ENCODE measurements at places on chromosomes 5 and 9.

- DNase-seq: no peak
These were observed 185.8 kb downstream of the DEPDC1B start for GRCh38 chr5:60514152-60514551.

DNA sequence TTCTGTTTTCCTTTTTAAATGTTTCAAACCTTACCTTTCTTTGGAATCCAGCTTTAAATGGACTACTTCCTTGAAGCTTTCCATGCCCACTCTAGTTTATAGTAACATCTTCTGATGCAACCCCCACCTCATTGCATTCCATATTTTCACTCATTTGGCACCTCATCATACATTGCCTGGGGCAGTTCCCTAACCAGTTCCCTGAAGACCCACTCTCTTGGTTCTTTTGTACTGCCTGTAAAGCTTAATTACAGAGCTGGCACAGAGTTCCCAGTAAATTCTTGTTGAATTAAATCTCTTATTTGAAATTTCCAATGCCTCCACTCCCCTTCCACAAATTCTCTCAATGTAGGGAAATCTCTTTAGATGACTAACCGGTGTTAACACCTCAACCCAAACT, 257.2 kb downstream of the ARRDC3 start:
- DNase-seq: no peak

DNA sequence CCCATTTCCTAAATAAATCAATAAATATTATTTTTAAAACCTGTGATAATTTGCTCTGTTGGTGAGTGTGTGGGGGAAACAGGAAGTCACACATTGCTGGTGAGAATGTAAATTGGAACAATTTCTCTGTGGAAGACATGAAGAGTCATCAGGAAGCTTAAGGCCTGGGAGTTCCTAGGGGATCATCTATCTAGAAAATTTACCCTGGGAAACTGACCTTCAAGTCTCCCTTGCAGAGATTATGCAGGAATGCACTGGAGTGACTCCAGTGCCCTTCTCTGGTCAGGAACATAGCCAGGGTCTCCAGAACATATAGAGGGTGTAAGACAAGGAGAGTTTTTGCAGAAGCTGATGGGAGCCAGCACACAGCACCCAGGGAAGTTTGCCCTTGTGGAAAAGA, 13.0 kb upstream of the GCNT1 start:
- DNase-seq: no peak

GRCh38 chr9:136621019-136621733, 41.5 kb upstream of the EGFL7 start:
- DNase-seq: no peak

GRCh38 chr5:161403996-161404395, 142.5 kb downstream of the GABRB2 start:
- DNase-seq: no peak

DNA sequence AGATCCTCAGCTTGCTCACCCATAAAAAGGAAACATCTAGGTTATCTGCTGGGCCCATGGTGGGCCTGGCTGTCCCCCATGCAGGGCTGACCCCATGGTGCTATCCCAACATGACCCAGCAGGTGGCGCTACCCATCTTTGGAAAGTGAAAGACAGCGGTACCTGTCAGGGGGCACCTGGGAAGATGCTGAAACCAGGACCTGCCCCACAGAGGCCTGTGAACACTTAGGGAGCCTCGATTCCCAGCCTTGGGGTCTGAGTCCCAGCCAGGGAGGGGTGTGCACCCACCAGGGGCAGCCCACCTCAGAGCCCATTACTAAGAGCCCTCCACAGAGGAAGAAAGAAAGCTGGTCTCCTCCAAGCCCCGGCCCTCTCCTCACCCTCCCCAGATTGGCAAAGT, 46.6 kb upstream of the IPPK start:
- peak; percentile 71 for DNase-seq

- no peak for DNase-seq
These were observed 69.7 kb downstream of the SH3GL2 start for GRCh38 chr9:17648516-17648915.

DNA sequence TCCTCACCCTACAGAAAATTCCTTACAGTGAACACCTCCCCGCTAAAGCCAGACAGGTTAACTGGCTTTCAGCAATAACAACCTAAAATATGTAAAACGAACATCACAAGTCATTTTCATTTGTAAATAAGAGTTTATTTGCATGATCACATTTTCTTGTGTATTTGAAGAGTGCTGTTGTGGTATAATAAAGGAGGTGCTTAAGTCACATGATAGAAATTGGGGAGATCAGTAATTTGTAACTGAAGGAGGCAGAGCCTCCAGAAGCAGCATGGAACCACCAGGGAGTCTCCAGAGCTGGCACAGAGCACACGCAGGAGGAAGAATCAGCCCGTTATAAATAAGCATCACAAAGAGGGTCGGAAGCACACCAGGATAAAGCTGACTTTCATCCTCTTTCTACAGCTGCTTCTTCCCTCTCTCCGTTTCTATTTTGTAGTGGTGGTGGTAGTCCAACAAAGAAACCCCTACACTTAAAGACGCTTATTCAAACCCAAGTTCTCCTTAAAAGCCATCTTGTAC, 210.6 kb downstream of the MAPKAP1 start:
- no peak for DNase-seq

DNA sequence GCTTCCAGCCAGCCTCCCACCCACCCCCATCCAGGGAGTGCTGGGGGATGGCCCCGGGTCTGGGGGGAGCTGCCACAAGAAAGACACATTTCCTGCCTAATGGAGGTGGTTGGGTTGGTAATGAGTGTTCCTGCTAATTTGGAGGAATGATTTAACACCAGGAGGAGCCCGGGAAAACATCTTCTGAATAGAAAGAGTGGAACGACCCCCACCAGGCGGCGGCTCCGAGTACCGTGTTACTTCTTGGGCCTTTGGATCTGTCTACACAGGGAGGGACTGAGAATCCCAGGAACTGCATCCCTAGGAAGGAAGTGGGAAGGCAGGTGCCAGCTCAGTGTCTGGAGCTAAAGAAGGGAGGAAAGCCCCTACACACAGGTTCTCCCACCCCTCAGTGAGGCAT, 64.6 kb downstream of the TSPAN17 start:
- no peak for DNase-seq

GRCh38 chr5:67474597-67475238, 278.1 kb upstream of the CD180 start:
- DNase-seq: no peak

GRCh38 chr5:172932313-172933017, 26.8 kb upstream of the RPL26L1 start:
- peak; percentile 68 for DNase-seq

GRCh38 chr9:92191801-92192200, 76.6 kb upstream of the SPTLC1 start:
- DNase-seq: no peak

DNA sequence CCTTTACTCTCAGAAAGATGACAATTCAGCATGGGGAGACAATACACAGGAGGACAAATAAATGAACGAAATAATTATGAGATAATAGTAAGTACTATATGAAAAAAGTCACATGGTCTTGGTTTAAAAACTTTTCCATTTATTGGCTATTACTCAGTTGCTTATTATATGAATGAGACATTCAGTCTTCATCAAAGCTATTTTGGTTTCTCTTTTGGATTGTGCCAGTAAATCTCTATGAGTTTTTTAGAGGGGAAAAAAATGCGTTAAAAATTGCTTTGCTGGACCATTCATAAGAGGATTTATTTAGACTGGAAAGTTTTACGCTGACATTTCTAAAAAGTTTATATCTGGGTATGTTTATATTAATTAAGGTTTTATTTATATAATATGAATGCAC, 137.7 kb downstream of the AOPEP start:
- no peak for DNase-seq

DNA sequence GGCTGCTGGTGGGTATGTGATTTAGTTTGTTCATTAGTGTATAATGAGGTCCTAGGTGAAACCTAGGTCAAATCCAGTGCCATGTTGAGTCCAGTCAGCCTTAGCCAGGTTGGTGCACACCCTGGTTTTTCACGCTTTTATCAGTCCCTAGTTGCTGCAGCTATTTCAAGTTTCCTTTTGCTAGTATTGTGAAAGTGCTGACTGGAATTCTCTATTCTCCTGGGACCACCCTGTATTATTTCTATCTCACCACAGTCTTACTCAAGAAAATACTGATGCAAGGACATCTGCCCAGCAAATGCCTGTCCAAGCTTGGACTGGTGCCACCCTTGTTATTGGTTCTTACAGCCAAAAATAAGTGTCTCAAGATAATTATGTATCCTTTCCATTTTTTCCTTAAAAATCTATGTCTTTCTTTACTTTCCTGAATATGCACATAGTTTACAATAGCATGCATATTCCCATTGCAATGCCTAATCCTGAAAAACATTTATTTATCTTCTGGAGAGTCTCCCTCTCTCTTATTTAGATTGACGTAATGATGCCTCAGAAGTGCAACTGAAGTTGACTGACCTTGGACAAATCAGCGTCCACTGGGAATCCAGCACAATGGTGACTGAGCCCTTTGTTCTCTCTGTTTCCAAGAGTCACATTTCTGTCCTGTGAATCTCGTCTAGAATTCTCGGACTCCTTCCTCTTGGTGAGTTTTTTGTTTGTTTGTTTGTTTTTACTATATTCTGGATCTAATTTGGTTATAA, 1075.0 kb downstream of the CDH9 start:
- DNase-seq: no peak

GRCh38 chr9:133921866-133922265, 70.3 kb downstream of the VAV2 start:
- DNase-seq: no peak

DNA sequence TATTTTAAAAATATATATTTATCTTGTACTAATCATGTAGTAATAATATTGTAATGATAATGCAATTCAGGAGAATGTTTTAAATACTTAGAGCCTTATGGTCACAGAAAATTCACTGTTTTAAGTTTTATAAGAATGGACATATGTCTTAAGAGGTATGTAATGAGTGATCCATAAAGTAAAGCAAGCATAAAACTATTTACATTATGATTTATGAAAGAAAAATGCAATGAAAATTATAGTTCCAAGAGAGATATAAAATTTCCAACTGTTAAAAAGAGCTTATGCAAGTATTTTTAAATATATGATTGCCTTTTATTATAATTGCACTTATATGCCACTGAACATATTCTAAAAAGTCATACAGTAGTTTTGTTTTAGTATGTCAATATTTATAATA, 157.5 kb upstream of the TARS1 start:
- DNase-seq: no peak

GRCh38 chr5:14594378-14595074, 12.9 kb downstream of the OTULINL start:
- no peak for DNase-seq

GRCh38 chr9:133888048-133888808, 103.9 kb downstream of the VAV2 start:
- no peak for DNase-seq

DNA sequence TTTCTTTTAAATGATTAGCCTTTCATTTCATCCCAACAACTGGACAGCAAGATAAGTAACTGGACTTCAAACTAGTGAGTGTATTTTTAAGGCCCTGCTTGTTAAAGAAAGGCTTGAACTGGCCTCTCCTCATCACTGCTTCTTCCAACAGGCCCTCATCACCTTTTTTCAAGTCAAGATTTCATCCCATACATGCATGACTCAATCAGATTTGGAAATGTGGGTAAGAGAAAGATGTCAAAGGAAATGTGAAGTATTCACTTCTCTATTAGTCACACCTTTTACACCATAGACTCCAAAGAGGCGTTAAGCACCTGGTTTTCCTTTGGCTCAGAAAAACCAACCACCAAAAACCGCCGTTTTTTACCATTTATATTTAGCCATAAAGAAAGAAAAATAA, 4.9 kb downstream of the NR4A3 start:
- DNase-seq: no peak

All from hepatic stellate cell (primary cell).